ENCODE measurements at places on chromosomes 7 and 10.

DNA sequence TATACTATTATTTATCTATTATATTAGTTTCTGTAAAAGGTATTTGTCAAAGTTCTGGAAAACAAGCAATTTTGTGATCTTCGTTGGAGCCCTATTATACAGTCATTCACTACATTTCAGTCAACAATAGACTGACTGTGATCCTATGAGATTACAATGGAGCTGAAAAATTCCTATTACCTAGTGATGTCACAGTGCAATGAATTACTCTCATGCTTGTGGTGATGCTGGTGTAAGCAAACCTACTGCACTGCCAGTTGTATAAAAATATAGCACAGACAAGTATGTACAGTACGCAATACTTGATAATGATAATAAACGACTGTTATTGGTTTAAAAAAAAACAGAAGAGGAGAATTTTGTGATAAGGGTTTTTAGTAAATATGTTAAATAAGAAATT lies 21.4 kb downstream of the OR6V1 start:
- no peak for DNase-seq

DNA sequence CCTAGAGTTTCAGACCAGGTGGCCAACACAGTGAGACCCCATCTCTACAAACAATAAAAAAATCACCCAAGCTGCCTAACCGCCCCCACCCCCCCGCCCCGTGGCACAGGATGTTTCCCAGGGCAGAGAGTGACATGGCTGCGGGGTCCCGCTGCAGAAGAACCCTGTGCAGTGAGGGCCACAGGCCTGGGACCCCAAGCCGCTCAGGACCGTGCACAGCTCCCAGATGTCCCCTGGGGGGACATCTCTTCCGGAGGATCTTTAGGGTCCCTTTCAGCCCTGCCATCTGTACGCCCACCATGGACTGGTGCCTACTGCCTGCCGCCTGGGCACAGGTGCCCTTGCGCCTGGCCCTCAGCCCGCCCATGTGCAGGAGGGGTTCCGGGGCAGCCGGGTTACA lies 373.6 kb downstream of the DNAJB6 start:
- no peak for DNase-seq

DNA sequence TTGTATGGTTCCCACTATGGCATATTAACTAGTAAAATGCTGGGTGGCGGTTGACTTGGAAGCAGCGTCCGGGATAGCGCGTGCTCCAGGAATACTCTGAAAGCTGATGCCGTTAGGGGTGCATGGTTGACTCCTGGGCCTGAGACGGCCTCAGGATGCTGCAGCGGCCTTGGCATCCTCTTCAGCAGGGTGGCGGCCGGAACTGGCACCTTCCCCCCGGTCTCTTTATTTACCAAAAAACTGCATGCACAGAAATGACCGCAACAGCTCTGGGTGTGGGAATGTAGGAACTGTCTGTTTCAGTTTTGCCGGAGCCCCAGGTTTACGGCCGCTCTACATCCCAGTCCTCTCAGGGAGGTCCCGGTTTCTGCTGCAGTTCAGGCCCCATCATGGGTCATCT lies 28.8 kb downstream of the PFKP start:
- no peak for DNase-seq

DNA sequence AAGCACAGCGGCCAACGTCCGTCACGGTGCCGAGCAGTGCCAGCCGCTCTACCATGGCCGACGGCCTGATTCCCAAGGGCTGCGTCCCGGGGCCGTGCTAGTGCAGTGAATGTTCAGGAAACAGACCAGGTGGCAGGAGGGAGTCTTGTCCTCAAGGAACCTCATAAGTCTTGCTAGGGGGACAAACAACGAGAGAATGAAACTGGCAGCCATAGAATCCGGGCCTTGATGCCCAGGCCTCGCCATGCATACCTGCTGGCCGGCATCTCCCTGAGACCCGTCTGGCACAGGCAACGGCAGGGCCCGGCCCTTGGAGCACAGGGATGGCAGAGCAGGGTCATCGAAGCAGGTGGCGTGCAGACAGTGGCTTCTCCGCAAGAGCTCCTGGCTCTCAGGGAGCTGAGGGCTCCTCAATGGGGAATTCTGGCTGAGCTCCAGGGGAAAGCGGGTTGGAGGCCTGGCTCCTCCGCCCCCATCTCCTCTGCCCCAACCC lies 58.8 kb downstream of the DIP2C start:
- no peak for DNase-seq

DNA sequence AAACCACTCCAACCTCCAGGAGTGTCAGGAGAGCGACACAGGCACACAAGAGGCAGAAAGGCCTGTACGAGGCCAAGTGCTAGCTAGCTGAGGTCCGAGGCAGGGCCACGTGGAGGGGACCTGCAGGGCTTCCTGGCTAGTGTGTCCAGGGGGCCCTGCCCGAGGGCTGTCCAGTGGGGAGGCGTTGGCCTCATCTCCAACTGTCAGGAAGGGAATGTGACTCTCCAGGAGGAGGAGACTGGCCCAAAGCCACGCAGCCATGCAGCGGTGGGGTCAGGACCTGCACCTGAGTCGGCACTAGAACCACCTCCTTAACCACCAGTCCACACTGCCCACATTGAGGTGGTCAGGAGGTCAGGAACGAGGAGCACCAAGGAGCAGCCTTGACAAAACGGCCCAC lies 32.3 kb upstream of the FXYD4 start:
- DNase-seq, result no peak

- DNase-seq, result no peak
These were observed 6.2 kb downstream of the CALML3 start for GRCh38 chr10:5530846-5531557.

DNA sequence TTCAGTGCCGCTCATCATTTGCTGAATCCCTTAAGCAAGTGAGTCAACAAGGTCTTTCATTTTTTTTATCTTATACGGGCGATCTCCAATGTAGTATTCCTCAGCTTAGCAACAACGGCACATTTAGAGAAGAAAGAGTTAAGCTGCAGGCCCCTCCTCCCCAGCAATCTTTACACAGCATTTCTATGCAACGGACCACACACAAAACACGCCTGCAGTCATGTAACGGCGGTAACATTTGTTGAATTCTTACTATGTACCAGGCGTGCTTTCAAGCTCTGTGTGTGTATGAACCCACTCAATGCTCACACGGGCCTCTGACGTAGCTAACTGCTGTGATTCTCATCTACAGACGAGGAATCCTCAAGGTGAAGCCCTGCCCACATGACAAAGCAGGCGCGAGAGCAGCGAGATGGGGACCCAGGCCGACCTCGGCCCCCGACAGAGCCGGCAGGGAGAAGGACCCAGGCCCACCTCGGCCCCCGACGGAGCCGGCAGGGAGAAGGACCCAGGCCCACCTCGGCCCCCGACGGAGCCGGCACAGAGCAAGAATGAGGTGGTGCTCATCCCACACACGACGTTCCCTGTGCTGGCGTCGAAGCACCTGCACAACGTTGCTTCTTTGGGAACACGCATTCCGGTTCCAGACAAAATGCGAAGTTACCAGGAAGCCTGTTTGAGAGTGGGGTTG lies 240.7 kb downstream of the ZMYND11 start:
- DNase-seq, result no peak

DNA sequence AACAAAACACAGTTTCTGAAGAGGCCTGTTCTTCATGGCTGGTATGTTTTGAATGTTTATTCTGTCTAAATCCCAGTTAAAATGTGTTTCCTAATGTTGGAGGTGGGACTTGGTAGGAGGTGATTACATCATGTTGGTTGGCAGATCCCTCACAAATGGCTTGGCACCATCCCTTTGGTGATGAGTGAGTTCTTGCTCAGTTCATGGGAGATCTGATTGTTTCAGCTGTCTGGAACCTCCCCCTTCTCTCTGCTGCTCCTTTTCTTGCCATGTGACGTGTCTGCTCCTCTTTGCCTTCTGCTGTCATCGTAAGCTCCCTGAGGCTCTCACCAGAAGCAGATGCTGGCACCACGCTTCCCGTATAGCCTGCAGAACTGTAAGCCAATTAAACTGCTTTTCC lies 383.6 kb upstream of the TPK1 start:
- DNase-seq, result no peak

DNA sequence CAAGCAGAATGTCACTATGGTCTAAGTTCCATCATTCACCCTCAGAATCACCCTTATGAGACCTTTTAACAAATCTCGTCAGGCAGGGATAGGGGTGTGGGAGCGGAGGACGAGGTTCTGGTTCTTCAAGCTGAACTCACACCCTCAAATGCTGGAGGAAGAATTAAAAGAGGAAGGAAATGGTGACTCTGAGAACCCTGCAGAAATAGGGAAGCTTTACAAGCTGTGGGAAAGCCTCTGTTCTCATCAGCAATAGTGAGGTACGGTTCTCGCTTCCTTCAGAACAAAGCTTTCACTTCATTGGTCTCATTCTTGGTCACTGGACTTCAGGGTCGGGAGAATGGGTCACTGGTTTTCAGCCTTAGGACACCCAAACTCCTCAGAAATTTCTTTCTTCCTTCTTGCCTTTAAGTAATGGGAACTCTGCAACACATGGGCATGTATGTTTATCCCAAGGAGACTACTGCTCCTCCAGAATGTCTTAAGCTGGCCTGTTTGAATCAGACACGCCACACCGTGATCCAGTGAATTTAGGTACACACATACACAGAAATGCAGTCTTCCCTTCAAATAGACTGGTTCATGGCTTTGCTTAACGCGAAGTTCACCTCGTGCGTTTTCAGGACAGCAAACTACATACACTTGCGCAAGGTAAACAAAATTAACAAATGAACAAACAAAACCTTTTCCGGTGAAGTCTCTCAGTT lies 226.0 kb downstream of the SFMBT2 start:
- no peak for DNase-seq

DNA sequence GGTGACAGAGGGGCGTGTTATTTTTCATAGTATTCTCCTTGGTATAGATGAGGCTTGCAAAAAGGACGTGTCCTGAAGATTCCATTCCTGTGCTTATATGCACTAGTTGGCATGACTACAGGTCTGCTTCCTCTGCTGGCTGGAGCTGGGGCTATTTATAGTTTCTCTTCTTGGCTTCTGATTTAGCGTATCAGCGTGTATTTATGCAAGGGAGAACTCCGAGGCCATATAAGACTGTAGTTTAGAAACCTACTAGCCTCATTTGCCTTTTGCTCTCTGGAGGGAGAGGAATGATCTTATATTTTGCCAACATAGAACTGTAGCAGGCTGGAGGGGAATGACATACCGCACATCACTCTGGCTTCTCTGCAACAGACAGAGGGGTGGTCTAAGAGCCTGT lies 39.7 kb downstream of the CACNB2 start:
- no peak for DNase-seq

DNA sequence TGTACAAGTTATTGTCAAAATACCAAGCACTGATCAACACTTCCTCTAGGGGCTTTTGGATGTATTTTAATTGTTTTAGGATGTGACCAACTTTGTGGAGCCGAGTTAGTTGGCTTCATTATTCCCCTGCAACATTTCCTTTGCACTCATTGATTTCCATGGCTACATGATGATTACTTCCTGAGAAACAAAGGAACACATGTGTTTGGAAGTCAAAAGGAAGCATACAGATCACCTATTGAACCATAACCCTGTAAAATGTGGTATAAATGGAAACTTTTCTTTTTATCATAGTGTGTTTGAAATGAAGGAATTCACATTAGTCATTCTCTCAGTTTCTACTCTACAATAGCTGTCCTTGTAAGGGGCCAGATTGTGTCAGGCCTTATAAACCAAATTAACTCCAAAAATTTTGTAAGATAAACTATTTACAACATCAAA lies 32.2 kb upstream of the EXOC6 start:
- DNase-seq, result no peak

- DNase-seq, result no peak
These were observed 71.7 kb upstream of the TPK1 start for GRCh38 chr7:144907577-144907976.

DNA sequence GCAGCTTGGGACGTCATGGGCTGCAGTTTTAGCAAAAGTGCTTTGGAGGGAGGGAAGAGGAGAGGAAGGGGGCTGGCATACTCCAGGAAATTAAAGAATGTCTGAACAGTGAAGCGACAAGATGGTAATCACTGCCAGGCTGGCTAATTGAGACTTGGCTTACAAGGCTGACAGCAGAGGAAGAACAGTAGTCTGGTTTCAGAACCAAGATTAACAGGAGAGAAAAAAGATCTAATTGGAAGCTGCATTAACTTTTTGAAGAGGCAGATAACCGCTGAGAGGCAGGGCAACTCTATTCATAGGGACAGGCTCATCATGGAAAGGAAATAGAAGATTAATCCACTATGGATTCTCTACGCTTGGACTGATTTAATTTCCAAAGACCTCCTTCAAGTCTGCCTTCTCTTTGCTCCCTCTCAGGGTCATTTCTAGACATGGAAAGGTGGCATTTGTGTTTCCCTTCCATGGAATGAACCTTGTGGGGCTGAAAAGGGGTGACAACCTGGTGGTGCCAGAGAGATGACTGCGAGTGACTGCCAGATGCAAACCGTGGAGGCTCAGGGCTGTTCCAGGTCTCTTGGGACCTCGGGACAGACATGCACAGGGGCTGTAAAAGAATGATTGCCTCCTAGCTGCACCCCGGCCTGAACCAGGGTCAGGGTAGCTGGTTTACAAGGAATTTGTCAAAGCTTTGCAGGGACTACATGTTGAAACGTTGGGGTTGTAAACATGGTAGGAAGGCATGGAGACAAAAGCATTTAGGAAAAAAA lies 210.2 kb upstream of the NPY start:
- no peak for DNase-seq

- no peak for DNase-seq
These were observed 11.5 kb upstream of the YAE1 start for GRCh38 chr7:39554583-39555165.

DNA sequence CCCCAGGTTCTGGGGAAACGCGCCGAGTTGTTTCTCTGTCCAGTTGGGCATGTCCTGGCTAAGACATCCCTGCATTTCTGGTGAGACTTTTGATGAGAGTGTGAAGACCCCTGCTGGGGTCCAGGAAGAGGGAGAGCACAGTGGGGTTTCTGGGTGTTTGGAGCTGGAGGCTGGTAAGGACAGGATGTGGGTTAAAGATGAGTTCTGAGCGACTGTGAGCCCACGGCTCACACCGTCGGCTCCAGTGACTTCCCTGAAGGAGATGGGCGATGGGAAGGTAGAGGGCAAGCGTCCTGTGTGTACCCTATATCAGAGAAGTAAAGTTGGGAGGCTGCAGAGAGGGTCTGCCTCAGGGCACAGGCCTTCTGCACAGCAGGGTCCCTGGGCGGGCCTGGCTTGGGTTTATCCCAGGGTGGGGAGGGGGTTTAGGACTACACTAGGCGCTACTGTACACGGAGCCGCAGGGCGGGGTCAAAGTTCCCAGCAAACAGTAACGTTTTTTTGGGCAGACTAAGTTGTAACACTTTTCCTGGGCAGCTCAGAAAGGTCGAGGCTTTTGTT lies 3.6 kb downstream of the EMX2 start:
- DNase-seq, result no peak
